Gastrocnemius medialis (tissue), 4 donors: ENCODE measurements at places on chromosomes 2 and 18. TPM values are rescaled to one million over a fixed set of nuclear protein-coding genes. Genes with fewer than 3 reads are reported as not detected.

- H3K36me3 ChIP-seq = no peaks in the 10 kb centered on the region
- peaks cover 3% of the 10 kb centered on the region for H3K4me1 ChIP-seq
- H3K4me3 ChIP-seq = no peak overlapping the region
- H3K27me3 ChIP-seq = no peaks in the 10 kb centered on the region
- no peak for DNase-seq
These were observed 133.5 kb downstream of the CERS6 start for GRCh38 chr2:168589236-168590211.

DNA sequence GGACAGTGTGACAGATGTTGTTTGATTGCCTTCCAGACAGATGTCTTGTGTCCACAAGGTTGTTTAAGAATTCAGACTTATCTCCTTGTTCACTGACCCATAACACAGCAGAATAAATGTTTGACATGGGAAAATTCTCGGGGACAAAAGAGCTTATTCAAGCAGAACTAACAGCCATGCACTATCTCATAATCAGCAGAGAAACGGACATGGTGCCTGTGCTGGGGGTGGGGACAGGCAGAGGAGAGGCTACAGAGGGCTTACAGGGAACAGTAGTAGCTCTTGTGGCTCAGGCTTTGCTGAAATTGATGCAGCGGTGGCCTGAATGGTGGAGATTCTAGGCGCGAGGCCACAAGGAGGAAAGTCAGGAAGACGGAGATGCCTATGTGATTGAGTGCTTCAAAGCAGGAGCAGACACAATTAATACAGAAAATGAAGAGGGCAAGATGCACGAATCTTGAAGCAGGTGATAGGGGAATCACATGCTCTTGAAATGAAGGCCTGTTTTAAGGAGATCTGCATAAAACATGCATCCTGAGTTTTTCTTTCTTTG, 62.0 kb upstream of the CAB39 start:
- DNase-seq = no peak
- H3K27ac ChIP-seq = no peak overlapping the region
- H3K4me1 ChIP-seq = no peaks in the 10 kb centered on the region
- no peaks in the 10 kb centered on the region for H3K27me3 ChIP-seq
- H3K36me3 ChIP-seq = no peaks in the 10 kb centered on the region

DNA sequence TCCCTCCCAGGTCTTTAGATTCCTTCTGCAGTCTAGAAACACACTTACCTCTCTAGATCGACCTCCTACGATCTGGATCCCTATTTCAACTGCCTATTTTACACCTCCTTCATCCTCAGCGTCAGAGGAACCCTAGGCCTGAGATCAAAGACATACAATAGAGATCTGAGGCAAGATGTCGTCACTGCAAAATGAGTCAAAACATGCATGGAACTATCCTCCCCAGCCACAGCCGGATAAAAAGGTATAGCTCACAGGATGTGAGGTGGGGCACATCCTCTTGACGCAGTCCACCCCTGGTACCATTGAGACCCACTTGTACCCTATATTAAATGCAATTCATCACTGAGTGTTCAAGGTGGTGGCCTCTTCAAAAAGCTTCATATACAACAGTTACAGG, 63.7 kb upstream of the DNAJC10 start:
- H3K27ac ChIP-seq = no peak overlapping the region
- no peaks in the 10 kb centered on the region for H3K27me3 ChIP-seq
- peaks cover 8% of the 10 kb centered on the region for H3K4me1 ChIP-seq
- no peak for DNase-seq
- H3K4me3 ChIP-seq = no peak overlapping the region
- H3K36me3 ChIP-seq = no peaks in the 10 kb centered on the region

DNA sequence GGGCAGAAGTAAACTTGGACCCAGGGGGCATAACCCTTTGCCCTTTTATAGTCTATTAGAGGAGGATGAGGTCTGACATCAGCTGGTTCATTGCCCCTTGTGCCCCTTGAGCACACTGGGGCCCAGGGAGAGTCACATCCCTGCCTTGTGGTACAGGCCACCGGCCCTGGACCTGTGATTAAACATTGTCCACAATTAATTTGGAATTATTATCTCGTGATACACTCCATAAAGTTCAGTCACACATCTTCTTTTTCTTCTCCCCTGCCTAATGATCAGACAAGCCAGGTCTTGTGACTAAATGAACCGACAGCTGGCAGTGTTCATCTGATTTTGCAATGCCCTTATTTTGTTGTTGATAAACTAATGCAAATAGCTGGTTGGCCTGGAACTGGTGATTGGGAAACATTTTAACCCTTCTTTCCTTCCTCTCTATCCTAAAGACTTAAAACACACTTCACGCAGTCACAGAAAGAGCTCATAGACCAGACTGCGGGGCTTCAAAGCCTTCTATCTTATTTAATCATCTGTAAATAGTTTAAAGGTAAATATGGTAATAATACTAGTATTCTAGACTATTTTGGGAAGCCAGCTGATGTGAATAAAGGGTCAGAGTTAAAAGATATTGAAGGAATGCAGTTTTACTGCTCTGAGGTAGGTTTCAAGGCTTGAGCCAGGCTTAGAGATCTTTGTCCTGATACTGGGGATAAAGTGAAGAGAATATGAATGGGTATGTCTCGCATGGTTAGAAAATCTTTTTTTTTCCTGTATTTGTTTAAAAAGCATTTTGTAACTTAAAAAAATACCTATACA, 13.4 kb downstream of the IL1R1 start:
- DNase-seq = peak; percentile 61
- H3K27ac ChIP-seq = peak overlapping the region; percentile 54
- peaks cover 13% of the 10 kb centered on the region for H3K4me1 ChIP-seq
- no peak overlapping the region for H3K4me3 ChIP-seq

DNA sequence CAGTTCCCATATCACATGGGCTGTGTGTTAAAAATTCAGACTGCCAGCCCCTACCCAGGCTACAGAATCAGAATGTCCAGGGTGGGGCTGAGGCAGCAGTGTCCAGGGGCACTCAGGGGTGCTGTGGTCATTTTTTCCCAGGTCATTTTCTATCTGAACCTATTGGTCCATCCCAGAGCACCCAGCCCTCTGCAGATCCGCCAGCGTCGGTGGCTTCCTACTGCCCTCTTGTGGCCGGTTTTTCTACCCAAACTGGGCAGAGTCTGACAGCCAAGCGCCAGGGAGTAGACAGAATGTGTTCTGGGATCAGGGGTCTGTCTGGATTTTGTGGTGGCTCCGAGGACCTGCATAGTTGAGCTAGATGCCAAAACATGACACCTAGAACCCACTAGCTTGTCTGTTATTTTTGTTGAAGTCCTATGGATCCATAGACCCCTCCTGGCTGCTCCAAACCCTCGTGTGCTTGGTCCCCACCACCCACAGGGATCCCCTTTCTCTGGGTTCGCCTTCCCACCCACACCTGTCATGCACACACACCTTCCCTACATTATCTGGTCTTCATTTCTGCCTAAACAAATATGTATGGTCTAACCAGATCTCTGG, 34.1 kb upstream of the RMDN2 start:
- H3K4me1 ChIP-seq = no peaks in the 10 kb centered on the region
- no peaks in the 10 kb centered on the region for H3K27me3 ChIP-seq
- DNase-seq = peak; percentile 46

DNA sequence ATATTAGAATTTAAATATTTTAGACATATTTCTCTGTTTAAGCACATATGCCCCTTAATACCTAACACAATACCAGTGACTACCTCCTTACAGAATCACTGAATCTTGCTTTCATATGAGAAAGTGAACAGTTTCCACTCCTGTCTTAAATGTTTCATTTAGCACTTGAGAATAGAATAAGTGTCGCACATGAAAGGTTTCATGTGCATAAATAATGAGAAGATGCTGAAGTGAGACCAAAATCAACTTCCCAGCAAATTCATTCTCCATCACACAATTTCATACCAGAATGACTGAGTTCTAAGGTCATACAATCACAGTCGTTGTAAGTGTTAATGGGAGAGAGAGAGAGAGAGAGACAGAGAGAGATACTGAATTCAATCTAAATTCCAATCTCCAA, 51.2 kb downstream of the ATIC start:
- H3K4me1 ChIP-seq = no peaks in the 10 kb centered on the region
- no peak for DNase-seq
- H3K27me3 ChIP-seq = no peaks in the 10 kb centered on the region
- no peak overlapping the region for H3K4me3 ChIP-seq

- H3K27me3 ChIP-seq = no peaks in the 10 kb centered on the region
- no peaks in the 10 kb centered on the region for H3K4me1 ChIP-seq
- H3K4me3 ChIP-seq = no peak overlapping the region
- no peak for DNase-seq
These were observed 442.5 kb downstream of the ARHGAP15 start for GRCh38 chr2:143571747-143572146.

GRCh38 chr2:132373391-132374135, 43.0 kb upstream of the GPR39 start:
- H3K27me3 ChIP-seq = no peaks in the 10 kb centered on the region
- no peaks in the 10 kb centered on the region for H3K4me1 ChIP-seq
- H3K27ac ChIP-seq = no peak overlapping the region
- H3K4me3 ChIP-seq = no peak overlapping the region

FBXO36 gene
- 0.92 TPM for total RNA-seq

NEB gene
- total RNA-seq = 7,278 TPM
